ENCODE measurements at places on chromosomes 4 and X.

DNA sequence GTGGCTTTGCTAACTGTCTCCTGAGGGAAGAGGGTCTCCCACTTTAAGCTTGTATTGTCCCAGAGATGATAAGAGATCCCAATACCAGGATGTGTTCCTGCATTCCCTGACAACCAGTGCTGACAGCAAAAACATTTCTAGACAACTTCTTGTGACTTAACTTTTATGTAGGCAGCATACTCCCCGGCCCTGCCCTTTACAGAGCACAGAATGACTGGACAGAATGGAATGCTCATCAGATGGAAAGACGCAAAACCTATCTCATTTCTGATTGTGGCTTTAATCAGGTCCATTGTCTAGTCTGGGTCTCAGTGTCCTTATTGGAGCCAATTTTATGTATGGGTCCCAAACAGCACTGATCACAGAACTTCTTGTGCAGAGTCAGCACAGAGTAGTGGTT, 18.2 kb upstream of the PLAC1 start:
- no peak for DNase-seq

- DNase-seq, result no peak
Measured at GRCh38 chrX:42189576-42189975, 266.2 kb upstream of the CASK start.

DNA sequence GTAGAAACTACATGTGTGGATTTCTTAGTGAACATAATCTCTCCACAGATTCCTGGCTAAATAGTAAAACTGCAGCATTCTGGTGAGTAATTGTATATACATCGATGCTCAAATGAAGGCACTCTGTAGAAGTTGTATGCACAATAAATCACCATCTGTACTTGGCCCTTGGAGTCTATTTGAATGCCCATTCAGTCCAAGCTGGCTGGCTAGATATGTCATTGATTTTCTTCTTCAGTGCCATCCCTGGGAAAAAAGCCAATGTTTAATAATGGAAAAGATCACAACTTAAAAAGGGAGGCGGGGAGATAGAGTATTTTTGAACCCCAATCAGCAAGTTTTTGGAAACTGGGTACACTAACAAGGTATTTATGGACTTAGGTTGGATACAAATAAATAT, 381.0 kb upstream of the TEX13C start:
- no peak for DNase-seq

DNA sequence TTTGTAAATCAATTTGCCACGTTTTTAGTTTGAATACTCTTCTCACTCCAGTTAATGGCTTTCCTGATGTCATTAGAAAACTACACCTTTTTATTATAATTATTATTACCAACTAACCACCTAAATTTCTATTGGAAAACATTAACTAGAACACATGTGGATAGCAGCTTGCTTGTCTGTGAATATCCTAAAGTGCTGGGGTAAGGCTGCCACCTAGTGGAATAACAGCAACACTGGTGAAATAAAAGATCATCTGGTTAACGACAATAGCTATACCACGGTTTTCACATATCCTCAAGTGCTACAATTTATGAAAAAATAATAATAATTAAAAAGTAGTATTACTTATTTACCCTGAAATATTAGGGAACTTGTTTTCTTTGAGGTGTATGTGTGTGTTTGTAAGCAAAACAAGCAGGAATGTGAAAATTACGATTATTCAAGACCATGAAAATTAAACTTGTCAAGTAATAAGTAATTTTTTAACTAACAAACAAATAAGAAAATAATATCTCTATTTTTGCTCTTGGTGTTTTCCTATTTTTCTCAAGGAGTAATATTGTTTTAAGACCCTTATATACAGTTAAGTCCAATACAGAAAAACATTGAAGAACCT, 130.1 kb upstream of the TECRL start:
- DNase-seq, result no peak

GRCh38 chr4:140363558-140363957, 9.9 kb upstream of the SCOC start:
- DNase-seq, result no peak

DNA sequence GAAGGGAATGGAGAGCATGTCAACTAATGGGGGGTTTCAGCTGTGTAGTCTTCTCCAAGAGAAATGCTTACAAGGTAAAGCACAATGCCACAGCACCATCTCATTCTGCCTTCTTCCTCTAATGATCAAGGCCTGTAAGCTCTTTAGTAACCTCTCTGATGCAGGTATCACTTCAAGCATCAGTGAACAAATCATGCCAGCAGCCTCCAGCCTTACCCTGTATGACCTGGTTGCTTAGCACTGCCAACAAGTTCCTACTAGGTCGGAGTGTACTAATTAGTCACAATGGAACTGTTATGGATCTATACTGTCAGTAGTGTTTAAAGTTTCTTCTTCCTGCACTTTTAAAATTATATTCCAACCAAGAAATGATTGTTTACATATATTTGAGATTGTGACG, 197.7 kb downstream of the GRID2 start:
- DNase-seq, result no peak

GRCh38 chr4:22803512-22803911, 110.8 kb downstream of the GBA3 start:
- no peak for DNase-seq

DNA sequence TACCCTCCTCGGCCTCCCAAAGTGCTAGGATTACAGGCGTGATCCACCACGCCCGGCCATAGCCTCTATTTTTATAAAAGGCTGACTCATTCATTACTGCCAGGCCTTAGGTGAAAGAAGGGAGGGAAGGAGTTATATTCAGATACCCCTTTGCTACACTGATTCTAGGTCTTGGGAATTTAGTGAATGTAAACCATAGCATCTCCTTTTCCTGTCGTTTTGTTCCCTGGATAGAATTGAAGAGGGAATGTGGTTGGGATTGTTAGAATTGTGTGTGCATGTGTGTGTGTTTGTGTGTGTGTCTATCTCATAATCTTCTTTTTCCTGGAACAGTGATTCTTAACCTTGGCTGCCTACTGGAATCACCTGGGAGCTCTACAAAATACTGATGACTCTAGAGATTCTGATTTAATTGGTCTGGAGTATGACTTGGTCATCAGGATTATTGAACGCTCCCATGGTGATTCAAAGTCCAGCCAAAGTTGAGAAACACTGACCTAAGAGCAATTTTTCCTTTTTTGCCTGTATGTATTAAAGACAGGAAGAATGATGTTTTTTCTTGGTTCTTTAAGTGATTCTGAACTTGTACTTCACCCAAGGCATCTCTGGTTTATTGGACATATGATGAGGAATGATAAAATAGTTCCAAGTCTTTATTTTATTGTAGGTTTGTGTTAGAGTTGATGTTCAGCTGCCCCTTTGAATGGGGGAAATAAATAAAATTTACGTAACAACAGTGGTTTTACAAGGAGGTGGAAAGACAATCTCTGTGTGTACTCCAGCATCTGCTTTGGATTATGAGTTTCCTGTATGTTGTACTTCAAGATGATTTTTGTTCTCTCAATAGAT, 37.0 kb downstream of the NAP1L5 start:
- no peak for DNase-seq

DNA sequence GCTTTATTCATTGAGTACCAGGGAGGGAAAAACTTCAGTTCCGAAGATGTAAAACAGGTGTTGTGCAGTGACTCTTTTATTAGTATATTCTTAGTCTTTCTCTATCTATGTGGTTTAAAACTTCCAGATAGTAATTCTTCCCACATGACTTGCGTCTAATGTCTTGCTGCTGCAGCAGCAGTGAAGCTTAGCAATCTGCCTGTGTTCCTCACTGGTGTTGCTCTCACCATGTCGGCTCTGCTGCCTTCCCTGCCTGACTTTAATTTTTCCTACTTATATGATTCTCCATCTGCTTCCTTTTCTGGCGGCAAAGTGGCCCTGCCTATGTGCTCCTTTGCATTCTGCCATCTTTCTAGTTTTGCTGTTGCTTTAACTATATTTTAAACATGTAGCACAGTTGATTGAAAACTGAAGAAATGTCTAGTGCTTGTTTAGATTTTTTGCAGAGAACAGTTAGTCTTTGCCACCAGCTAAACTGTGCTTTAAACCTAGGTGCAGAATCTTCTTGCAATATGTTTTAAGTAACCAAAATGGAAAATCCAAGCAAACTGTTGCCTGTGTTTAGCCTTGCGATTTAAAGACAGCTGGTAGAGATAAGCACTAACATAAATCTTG, 1934.2 kb upstream of the IGFBP7 start:
- no peak for DNase-seq

DNA sequence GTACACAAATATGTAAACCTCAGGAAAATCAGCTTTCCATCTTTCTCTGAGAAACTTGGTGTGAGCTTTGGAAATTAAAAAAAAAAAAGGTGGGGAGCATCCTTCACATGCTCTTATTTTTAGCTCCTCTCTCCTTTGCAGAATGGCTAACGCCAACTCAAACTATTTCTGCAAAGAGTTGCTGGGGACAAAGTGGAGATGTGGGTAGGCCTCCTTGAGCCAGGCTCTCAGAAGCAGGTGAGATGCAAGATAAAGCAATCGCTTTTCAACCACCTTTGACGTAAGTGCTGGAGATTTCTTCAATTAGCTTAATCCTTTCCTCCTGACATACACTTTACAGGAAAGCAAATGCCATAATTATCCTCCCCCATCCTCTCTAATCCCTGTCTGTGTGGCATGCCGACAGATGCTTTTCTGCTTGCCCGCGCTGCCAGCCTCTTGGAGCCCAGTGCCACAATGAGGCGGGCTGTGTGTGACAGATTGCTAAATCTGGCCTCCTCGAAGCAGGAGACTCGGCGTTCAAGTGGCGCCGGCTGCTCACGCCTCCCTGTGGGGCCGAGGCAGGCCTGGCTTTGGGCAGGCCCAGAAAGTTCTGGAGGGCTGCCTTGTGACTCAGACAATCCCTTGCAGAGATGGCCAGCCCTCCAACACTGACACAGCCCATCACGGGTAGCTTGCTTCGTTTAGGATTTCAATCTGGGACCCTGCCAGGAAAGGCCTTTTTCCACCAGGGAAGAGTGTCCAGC, 64.9 kb upstream of the SOD3 start:
- no peak for DNase-seq

DNA sequence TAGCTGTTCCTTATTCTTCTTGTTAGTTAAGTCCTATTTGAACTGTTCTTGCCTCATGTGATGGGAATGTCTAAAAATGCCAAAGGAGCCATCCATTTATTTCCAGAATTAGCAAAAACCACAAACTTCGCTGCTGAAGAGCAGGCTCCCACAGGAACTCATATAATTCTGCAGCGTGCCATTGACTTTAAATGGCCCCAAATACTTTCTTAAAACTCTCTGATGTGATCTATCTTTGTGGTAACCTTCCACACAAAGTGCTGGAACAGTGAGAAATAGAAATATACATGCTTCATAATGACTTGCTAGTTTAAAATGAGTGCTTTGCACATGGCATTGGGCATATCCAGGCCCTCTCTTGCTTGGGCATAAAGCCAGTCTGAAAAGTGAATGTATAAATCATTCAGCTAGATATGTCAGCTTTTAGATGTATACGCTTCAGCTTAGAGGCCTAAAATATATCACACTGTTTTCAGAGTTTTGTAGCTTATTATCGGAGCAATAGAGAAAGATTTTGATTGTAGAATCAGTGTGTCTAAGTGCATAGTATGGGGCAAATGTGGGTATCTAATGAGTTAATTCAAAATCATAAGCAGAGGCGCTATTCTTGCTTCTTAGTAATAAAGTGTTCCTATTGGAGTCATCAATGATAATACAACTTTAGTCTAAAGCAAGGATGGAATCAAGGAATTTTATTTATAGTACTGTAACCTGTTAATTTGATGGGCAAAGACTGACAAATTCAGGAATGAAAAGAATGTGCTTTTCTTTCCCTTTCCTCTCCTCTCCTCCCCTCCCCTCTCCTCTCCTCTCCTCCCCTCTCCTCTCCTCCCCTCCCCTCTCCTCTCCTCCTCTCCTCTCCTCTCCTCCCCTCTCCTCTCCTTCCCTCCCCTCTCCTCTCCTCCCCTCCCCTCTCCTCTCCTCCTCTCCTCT, 392.2 kb upstream of the ZFP42 start:
- no peak for DNase-seq

DNA sequence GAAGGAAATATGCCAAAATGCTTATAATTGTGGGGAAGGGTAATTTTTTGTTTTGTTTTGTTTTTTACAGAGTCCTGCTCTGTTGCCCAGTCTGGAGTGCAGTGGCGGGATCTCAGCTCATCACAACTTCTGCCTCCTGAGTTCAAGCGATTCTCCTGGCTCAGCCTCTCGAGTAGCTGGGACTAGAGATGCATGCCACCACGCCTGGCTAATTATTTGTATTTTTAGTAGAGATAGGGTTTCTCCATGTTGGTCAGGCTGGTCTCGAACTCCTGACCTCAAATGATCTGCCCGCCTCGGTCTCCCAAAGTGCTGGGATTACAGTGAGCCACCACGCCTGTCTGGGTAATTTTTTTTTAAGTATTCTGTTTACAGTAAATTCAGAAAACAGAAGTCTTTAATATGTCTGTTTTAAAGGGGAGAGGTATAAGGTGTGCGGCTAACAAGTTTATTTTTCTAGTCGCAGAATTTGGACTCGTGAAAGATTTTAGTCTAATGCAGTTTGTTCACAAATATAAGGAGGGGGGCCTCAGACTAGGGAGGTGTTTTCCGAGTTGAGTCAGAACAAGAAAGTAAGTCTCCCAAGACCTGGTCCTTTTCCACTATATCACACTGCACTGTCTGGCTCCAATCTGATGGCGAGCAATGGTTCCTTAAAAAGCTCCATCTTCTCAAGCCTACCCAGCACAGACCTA, 1.5 kb downstream of the ACSL1 start:
- DNase-seq, result no peak

GRCh38 chr4:110629214-110629754, 6.4 kb upstream of the PITX2 start:
- no peak for DNase-seq

- no peak for DNase-seq
Measured at GRCh38 chrX:47283015-47283771, 50.4 kb downstream of the USP11 start.

- DNase-seq, result no peak
Measured at GRCh38 chr4:99852199-99852749, 35.6 kb downstream of the DAPP1 start.

- DNase-seq, result no peak
Measured at GRCh38 chrX:120604361-120604782, 471 bp downstream of the MCTS1 start.

- DNase-seq, result no peak
Measured at GRCh38 chr4:21205821-21206531, 505.7 kb downstream of the PACRGL start.

GRCh38 chr4:1237981-1238675, 10.8 kb downstream of the CTBP1 start:
- DNase-seq, result no peak

GRCh38 chr4:106454581-106454980, 86.0 kb upstream of the GIMD1 start:
- no peak for DNase-seq

GRCh38 chrX:9832811-9833210, 46.6 kb downstream of the SHROOM2 start:
- DNase-seq, result no peak

- DNase-seq, result no peak
Measured at GRCh38 chr4:48329976-48330375, 11.4 kb upstream of the SLAIN2 start.

GRCh38 chr4:153782581-153782980, 6.3 kb downstream of the SFRP2 start:
- DNase-seq, result no peak
